Right renal pelvis (tissue), 4 donors: ENCODE measurements at places on chromosomes 16 and 17.
A peak's percentile ranks its signal among the peaks of the same experiment; 100 is the strongest.

DNA sequence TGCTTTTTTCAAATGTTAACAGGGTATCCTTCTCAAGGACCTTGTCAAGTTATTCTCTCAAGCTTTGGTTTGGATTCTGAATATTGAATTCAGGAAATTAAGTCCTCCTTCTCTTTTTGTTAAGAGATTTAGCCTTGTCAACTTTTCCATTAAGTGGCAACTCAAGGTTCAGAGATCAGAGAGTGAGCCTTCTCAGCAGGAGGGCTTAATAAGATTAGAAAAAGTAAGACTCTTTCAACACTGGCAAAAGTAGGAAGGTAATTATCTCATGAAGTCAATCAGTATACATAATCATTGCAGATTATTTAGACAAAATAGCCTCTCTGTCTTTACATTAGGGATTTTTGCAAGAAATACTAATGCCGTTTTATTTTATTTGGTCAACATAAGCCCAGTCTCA, 330.7 kb downstream of the KIF2B start:
- no peak for DNase-seq

DNA sequence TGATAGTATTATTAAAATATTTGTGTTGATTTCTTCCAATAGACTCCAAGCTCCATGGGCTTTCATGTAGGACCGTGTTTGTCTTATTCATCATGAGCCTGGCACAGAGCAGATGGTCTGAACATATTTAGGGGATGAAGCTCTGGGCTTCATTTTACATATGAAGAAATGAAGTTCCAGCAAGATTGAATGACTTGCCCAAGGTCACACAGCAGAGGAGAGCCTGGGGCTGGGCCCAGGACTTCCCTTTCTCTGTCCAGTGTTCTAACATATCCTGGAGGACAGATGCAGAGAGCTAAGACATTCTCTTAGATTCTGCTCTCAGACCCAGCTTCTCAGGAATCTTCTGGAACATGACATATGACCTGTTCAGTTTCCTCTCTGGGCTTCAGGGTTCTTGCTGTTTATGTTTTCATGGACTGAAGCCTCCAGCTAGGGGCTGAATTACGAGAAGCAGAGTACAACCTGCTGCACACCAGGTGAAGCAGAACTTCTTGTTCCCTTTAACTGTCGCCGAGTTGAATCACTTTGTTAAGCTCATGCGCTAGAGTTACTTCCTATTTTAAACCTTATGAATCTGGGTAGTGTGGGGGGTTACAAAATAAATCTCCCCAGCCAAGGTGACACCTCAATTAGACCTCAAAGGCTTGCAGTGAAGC, 53.6 kb downstream of the GPRC5B start:
- no peak for DNase-seq

DNA sequence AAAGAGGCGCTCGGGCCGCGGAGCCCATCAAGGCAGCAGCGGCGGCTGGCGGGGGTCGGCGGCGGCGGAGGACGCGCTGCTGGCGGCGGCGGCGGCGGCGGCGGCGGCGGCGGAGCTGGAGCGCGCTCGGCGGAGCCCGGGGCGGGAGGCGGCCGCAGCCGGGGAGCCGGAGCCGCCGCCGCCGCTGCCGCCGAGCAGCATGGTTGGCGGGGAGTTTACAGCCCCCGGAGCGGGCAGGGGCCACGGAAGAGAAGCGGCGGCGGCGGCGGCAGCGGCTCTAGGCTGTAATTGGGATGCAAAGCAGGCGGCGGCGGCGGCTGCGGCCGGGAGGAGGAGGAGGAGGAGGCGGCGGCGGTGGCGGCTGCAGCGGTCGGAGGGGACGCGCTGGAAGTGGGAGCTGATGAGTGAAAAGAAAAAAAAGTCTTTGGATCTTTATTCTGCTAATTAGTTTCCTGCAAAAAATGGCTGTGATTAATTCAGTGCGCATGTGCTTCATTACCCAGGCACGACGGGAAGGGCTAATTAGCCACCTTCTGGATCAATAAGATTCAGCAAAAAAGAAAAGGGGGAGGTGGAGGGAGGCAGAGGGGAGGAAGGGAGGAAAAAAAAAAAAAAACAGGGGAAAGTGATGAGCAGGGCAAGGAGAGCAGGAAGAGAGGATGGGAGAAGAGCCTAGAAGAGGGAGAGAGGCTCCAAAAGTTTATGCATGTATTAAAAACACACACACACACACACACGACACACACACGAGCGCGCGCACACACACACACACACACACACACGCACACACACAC, 10.9 kb upstream of the ZFHX3 start:
- no peak for DNase-seq

DNA sequence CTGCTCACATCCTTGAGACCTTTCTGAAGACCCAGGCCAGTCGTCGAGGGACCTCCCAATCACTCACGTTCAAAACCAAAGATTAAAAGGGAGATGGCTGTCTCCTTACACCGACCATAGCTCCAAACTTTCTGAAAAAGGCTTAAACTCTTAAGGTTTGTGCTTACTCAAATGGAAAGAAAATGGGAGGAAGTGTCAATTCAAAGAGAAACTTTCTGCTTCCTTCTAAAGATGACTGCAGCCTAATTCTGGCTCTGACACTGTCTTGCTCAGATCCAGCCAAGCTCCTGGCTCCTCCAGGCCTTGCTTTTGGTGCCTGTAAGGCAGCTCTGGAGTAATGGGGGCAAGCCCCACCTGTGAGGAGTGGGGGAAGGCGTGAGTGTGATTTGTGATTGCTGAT, 54.9 kb upstream of the WSB1 start:
- no peak for DNase-seq

- no peak for DNase-seq
These were observed 171.8 kb upstream of the GSE1 start for GRCh38 chr16:85441189-85441889.

- DNase-seq, result no peak
These were observed 19.9 kb upstream of the WDR45B start for GRCh38 chr17:82668024-82668630.

DNA sequence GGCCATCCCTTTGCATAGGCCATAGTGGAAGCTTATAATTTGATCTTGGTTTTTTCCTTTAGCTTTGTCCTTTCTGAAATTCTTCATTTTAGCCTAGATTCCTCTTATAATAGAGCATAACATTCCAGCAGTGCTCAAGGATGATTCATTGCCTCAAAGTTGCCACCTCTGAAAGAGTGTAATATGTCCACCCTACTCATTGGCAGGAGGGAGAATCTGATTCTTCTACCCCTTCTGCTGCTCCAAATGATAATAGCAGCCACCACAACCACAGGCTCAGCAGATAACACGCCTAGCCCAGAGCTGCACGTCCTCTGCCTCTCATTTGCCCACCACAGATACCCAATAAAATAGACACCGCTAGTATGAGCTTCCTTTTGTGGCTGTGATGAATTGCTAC, 337.4 kb upstream of the HSBP1 start:
- no peak for DNase-seq

DNA sequence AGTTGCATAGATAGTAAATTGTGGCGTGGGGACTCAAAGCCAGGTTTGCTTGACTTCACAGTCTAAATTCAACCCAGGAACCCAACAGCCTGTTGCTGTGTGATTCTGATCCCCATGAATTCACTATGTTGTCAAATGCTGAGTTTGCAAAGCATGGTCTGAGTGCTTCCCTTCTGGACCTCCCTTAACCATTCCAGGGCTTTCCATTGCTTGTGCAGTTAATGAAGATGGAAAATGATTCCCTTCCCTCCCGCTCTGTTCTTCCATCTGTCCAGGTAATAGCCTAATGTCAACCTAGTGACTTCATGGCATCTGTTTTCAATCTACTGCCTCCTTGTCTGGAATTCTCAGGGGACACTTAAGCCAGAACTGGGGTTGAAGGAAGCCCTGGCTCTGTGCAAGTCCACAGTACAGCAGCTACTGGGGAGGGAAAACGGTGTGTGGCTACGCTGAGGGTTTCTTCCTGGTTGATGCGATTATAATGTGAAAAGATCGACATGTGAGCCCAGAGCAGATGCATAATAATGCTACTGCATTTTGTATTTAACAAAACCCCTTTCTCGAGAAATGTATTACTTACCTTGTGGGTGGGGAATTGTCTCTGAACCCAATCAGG, 206.7 kb downstream of the CDH13 start:
- no peak for DNase-seq

DNA sequence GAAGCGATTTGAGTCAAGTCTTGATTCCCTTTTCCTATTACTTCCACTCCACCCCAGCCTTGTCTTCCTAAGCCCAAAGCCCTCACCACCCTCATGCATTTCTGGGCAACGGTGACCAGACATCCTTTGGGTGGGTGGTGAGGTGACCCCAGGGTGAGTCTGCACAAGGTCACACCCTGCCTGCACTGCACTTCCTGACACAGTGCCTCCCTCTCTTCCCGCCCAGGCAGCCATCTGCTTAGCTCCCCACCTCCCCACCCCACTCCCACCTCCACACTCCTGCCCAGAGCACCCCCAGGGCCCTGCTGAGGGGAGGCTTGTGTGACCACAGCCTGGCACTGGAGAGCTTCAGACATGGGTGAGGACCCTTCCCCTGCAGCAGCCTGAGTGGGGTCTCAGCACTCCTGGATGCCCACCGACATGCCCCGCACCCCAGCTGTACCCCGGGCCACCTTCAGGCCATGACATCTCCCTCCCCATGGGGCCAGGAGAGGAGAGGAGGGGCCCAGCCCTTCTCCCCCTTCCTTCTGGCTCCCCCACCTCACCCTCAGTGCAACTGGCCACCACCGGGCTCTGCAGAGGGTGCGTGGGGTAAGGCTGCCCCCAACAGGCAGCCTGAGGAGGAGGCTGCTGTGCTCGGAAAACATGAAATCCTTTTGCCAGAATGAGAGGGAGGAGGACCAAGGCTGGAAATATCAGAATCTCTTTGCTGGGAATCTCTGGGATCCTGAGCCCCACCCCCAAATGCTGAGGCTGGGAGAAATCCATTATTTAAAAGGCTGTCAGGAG, 68.6 kb downstream of the CCT6B start:
- no peak for DNase-seq

GRCh38 chr17:82330322-82331239, 3.0 kb downstream of the SECTM1 start:
- no peak for DNase-seq

GRCh38 chr17:21217346-21217745, 3.4 kb upstream of the TMEM11 start:
- no peak for DNase-seq

GRCh38 chr16:20383106-20384029, 21.2 kb downstream of the PDILT start:
- DNase-seq, result peak; percentile 61

DNA sequence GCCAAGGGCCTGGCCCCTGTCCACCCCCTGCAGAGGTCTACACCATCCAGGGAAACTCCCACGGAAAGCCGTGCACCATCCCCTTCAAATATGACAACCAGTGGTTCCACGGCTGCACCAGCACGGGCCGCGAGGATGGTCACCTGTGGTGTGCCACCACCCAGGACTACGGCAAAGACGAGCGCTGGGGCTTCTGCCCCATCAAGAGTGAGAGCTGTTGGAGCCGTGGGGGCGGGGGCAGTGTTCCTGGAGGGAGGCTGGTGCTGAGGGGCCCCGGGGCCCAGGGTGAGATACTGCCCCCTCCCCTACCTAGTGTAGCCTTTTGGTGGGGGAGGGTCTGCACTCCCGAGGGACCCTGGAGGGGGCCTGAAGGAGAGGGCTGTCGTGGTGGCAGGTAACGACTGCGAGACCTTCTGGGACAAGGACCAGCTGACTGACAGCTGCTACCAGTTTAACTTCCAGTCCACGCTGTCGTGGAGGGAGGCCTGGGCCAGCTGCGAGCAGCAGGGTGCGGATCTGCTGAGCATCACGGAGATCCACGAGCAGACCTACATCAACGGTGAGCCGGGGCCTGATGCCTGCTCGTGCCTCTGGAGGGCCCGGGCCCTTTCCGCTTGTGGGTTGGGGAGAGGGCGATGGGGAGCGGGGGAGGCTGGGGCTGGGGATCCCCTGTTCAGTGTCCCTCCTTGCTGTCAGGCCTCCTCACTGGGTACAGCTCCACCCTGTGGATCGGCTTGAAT, 38.8 kb downstream of the MRC2 start:
- no peak for DNase-seq

DNA sequence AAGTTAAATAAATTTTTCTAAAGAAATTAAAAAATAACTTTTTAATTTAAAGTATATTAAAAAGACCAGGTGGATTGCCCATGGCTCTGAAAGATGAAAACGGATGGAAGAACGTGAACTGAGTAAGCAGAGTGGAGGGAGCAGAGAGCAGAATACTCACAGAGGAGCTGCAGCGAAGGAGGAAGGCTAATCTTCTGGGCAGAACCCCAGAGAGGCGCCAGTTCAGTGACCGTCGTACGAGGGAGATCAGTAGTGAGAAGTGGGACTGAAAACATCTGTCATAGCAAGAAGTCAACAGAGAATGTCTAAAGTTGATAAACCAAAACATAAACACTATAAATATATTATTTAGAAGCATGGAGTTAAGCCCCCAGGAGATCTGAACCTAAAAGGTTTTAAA, 34.9 kb downstream of the UBE2G1 start:
- no peak for DNase-seq

GRCh38 chr16:46774743-46775177, 26.6 kb upstream of the MYLK3 start:
- DNase-seq, result no peak

GRCh38 chr17:63989622-63990345, 8.4 kb upstream of the PRR29 start:
- DNase-seq, result no peak

- DNase-seq, result no peak
These were observed 518.5 kb upstream of the EEF2KMT start for GRCh38 chr16:5615868-5616642.

DNA sequence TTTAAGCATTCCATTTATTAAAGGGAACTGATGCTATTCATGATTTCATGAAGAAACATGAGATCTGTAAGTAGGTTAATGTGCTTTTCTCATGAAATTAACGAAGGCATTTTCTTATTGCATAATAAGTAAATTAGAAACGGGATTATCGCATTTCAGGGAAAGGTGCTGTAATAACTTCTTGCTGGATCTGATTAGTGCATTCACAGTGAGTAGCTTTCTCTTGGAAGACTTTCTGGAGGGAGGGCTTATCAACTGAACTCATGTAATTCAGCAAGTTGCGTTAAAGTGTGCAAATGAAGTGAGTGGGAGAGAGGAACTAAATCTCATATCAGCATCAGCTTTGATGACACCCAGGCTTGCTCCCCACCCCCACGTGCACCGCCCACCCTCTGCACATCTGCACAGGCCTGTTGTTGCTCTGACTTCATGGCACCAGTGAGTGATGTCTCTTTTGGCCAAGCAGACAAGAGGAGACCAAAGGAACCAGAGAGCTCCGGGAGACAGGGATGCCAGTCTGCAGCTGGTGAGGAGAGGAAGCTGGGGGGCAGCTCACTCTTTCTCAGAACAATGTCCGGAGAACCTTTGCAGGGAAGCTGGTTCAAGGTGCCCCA, 26.3 kb upstream of the GAS7 start:
- DNase-seq, result no peak

DNA sequence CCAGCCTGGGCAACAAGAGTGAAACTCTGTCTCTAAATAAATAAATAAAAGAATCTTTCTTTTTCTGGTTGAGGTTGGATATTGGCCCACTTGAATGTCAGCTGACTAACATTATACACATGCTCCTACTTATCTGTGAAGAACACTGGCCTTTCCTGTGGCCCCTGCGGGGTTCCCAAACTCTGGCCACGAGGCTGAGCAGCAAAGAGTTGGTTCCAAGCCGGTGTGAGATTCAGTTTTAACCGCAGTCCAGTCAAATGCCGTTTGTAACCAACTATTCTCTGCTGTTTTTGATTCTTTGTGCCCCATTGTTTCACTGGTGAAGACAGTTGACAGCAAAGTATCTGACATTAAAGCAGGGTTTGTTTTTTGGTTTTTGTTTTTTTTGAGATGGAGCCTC, 11.2 kb downstream of the ETV4 start:
- DNase-seq, result no peak
